ENCODE measurements at places on chromosomes 11 and 22.

DNA sequence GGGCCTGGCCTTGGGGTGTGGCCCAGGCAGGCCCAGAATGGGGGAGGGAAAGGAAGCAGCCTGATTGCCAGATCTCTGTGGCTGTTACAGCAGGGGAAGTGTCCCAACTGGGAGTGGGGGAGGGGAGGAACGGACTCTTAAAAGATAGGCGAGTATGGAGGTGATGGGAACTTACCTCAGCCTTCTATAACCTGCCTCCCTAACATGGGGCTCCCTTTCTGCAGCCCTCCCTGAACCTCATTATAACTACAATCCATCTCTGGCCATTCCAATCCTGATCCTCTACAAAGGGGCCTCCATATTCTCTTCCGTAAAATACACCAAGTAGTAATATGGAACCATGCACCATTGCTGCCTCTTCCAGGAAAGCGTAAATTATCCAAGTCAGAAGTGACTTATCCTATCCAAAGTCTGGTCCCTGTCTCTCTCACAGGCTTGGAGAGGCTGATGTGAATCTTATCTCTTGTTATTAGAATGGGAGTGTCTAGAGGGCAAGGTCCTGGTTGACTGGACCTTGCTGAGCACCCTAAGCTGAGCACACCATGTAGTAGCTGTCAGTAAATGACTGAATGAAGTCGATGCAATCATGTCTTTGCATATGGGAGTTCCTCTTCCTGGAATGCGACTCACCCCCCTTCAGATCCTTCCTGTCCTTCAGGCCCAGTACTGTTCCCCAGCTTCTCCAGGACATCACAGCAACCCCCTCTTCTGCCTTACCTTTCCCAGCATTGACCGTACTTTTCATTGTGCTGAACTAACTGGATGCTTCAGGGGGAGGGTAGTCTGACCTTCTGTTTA, 5.9 kb downstream of the RHOG start:
- peak; percentile 30 for DNase-seq

DNA sequence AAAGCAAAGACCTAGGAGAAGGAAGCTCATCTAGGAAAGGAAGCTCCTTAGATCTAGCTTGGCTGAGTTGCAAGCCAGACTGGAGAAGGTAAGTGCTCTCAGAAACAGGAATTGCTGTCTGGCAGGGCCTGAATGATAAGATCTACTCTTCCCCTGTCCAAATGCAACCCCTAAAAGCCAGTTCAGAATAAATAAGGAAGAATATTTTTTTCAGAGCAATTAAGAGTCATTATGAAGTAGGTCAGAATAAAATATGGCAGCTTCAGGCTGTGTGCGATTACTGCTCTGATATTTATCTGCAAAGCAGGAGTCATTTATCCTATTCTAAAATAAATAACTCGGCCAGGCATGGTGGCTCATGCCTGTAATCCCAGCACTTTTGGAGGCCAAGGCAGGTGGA, 82.1 kb downstream of the PIWIL4 start:
- DNase-seq: no peak

DNA sequence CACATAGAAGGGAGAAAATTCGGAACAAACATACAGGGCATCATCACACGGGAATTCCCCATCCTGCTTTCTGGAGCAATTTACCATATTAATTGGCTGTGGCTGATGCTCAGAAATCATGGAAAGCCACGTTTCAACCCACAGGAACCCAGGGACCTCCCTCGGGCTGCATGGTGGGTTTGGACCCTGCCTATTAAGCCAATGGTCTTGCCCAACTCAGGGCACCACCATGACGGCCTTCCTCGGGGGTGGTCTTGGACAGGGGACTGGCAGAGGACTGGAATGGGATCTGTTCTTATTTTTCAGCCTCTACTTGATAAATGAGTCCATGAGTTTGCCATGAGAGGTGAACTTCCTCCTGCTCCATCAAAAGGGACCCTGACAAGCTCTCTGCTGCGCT, 374.0 kb downstream of the SHANK2 start:
- DNase-seq: no peak

DNA sequence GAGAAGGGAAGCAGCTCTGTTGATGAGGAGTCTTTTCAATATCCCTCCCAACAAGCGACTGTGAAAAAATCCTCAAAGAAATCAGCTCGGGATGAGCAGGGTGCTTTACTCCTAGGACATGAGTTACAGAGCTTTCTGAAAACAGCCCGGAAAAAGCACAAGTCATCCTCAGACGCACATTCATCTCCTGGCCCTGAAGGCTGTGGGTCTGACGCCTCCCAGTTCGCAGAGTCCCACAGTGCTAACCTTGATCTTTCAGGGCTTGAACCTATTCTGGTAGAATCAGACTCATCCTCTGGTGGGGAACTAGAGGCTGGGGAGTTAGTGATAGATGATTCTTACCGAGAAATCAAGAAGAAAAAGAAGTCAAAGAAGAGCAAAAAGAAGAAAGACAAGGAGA, 7.7 kb downstream of the HMGXB4 start:
- DNase-seq: no peak

DNA sequence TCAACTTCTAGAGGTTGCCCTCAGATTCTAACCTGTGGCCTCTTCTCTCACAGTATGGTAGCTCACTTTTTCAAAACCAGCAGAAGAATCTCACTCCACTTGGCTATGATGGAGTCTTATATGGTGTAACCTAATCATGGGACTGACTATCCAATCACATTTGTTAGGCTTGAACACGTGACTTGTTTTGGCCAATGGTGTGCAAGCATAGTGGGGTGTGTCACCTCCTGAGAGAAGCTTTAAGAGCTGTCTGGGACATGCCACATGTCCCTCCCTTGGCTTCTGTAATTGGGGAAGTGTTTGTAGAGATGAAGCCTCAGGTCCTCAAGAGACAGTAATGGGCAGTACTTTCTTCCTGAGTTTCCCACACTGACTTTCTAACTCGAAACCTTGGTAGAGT, 12.8 kb upstream of the SMIM38 start:
- no peak for DNase-seq
